ENCODE measurements at places on chromosomes 13 and 19. TPM values are rescaled to one million over a fixed set of nuclear protein-coding genes. Genes with fewer than 3 reads are reported as not detected.

DNA sequence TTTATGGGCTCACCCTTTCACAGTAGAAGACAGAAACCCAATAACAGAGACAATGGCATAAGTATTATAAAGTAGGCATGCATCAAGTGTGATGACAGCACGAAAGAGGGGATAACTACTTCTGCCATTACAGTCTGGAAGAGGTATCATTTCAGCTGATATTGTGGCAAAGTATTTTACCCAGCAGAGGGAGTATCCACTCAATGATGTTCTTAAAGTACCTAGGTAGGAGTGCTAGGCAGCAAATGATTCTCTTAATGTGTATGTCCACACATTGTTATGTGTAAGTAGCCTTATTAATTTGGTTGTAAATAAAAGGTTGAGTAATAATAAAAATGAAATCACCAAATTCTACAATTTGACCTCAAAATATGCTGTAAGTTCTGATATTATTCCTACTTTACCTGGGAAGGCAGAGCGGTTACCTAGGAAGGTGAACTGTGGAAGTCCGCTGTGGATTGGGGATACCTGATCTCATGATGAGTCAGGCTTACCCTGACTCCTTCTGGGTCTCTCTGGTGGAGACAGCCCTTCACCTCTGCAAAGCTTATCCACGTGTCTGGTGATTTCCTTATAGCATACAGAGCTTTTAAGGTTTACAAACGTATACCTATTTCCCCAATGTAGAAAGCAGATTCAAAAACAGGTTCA, 4.1 kb upstream of the UBAC2 start:
- no peak for DNase-seq

- DNase-seq = no peak
Observed at GRCh38 chr13:54980651-54981050, 1952.0 kb downstream of the OLFM4 start.

GRCh38 chr13:93769101-93769500, 542.5 kb downstream of the GPC6 start:
- no peak for DNase-seq

GRCh38 chr19:6333439-6333838, at the start of gene ACER1:
Gene ACER1, minus strand, starts transcription at chr19:6333612. Its CDS starts 61 bp downstream, at chr19:6333551.
- DNase-seq = no peak

DNA sequence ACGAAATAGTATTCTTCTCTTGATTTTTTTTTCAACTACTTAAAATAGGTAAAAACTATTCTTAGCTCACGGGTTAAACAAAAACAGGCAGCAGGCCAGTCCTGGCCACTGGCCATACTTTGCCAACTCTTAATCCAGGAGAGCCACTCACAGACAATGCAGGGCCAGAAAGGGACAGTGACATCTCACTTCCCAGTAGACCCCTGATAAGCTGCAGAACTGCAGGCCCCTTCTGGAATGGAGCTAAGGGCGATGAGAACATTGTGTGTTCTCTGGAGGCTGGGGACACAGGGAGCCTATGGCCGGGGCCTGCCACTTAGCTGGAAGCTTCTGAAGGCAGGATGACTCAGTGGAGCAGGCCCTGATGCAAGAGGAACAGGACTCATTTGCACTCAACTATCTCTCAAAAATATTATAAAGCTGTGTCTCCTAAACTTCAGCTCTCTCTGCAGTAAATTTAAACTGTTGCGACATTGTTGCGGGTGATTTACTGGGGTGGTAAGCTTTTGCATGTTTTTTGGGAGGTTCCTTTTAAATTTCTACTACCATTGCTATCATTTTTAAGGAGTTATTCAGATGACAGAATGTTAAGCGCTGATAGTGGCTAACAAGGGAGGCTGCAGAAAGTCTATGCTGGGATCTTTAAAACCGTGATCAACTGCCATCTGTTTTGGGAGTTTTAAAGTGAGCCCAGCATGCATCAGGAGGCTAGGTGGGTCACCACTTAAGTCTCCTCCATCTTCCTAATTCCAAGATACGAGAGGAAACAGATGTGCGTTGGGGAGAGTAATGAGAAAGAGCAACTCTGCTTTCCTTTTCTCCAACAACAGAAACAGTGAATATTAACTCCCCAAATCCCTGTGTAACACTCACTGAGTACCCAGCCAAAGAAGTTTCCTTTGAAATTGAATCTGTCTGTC, 33.2 kb upstream of the KATNAL1 start:
- DNase-seq = no peak

DNA sequence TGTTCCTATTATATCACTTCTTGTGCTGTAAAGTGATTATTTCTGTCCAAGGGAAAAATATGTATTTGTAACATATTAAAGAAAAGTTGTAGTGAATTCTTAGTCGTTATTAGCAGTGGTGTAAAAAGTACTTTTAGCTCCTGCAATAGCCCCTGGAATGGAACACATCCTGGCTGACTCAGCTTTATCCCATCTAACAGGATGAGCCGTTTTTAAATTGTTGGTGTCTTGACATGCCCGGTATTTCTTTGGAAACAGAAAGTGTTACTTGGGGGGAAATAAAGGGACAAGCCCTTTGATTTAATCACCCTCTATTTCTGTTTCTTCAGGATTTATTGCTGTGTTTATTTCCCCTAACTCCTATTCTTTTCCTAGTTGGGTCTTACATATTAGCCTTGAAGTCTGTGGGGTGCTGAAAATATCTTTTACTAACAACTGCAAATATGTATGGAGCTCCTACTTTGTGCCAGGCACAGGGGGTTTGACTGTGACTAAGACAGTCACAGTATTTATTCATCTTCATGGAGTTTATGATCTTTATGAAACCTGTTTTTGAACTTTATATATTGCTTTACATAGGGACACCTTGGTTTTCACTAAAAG, 17.9 kb downstream of the COG3 start:
- DNase-seq = no peak

DNA sequence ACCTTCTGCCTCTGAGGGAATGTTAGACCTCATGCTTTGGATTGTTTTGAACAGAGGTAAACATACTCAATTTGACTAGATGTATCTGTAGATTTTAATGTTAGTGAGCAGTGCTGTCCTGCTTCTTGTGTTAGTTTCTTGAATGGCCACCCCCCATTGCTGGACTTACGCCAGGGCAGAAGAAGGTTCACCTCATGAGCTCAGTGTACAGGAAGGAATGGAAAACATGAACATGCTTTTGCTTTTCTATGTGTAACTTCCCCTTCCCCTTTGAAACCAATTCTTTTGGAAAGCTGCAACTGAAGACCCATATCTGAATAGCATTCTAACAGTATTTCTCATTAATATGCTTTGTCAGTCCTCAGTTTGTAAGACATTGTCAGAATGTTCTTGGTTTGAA, 32.3 kb downstream of the WASF3 start:
- DNase-seq = no peak

DNA sequence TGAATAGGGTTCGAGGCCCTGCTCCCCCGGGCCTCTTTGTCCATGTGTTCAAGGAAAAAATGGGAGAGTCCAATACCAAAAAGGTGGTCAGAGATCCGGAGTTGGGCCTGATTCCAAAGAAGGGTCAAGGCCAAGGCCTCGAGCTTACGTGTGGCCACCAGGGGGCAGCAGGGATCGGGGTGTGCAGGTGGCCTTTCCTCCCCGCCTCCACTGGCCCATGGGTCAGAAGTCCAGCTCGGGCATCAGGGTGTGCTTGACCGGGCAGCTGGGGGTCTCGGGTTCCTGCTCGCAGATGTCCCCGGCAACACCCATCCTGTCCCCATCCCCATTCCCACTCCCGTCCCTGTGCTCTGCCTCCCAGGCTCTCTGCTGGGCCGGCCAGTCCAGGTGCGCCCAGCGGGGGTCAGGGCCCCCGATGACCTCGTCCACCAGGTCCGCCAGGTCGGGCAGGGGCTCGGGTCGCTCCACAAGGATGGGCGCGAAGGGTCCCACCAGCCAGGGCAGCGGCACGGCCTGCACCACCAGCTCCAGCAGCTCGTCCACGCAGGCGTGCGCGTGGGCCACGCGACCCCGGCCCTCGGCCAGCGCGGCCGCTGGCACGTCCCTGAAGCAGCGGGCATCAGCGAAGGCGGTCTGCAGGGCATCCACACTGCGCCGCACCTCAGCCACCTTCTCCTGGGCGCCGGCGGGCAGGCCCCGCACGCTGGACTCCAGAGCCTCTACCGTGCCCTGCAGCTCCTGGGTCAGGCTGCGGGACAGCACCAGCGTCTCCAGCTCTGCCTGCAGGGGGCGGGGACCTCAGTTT, 5.2 kb upstream of the PLIN4 start:
- DNase-seq = peak; percentile 37

- no peak for DNase-seq
Observed at GRCh38 chr19:45646345-45646698, 7.1 kb upstream of the EML2 start.

- no peak for DNase-seq
Observed at GRCh38 chr13:28012896-28013295, 24.4 kb upstream of the URAD start.

DNA sequence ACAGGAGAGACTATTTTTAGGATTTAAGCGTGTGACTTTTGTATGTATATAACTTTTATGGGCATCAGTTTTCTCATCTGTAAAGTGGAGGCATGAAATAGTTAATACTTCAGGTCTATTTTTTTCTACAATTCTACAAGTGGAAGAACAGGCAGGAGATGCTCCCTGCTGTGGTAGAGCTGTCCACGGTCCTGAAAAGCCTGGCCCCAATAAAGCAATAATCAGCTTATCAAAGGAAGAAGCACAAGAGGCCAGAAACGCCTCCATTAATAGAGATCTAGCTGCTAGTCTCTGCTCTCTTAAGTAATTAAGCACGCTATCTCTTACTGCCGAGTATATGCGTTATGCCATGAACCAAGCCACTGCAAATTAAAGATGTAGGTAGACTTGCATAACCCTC, 28.0 kb upstream of the WASF3 start:
- DNase-seq = peak; percentile 78

DNA sequence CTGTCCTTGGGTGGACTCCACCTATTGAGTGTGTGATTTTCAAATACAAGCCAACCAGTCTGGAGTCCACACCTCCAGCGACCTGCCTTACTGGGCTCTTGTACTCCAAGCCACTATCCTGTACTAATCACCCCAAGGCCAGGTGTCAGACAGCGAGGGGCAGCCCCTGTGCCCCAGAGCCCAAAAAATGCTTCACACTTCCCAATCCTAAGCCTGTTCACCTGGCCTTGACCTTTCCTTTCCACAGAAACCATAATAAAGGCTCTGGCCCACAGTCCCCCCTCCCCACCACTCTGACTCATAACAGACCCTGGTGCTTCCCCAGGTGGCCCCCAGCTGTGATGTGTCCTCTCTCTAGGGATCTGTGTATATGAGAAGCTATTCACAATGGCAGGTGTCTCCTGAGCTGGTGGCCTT, 3.9 kb downstream of the CD209 start:
- DNase-seq = no peak

DNA sequence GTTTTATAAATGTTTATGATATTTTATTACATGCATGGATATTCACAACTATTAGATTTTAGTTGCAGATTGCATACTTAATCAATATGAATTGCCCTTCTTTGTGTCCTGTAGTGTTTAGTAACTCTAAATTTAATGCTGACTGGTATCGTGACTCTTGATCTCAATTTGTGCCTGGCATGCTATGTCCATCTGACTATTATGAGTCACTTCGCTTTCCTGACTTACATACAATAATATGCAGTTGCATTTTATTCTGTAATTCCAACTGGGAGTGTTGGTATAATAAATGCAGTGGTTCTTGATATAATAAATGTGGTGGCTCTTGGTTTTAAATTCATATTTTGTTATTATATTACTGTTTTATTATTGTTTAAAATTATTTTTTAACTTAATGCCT, 277.5 kb downstream of the LIG4 start:
- DNase-seq = no peak

GRCh38 chr19:47063874-47064273, 15.4 kb upstream of the TMEM160 start:
- DNase-seq = no peak

GRCh38 chr13:105758918-105759860, 776.3 kb downstream of the EFNB2 start:
- DNase-seq = no peak

- DNase-seq = no peak
Observed at GRCh38 chr19:1101337-1101698, 2.5 kb upstream of the GPX4 start.

DNA sequence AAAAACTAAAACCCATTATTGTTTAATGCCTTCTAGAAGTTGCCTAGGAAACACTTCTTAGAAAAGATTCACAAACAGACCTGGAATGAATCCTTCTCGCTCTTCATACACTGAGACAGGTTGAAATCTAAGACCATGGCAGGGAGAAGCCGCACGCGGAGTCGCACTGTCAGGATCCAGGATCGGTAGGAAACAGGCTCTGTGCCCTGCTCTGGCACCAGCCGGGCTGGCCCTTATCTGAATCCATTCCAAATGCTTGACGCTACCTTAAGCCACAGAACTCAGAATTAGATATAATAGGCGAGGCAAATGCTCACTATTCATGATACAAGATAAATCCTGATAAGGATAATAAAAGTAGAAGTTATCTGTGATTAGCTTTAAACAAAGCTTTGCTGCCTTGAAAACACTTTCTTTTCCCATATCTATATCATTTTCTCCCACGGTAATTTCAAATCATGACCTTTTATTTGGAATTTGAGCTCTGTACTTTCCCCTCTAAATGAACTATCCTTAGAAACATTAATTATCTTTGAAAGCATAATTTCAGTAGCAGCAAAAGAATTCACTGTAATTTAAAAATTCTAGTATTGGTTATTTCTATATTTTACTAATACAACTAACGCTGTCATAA, 385.6 kb downstream of the IRS2 start:
- peak; percentile 8 for DNase-seq

DNA sequence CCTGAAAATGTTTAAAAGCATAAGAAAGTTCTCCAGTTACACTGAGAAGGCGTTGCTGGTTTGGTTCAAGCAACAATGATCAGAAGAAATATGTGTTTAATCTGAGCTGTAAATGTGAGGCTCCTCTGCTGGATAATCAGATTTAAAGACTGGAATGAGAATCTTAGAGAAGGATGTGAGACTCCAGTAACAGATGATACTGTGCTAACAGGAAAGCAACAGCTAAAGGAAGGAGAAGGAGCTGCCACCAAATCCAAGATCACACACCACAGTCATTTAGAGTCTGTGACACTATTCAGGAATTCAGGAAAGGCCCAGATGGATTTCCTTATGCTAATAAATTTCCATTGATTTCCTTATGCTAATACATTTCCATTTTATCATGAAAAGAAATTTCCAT, 16.9 kb downstream of the DCLK1 start:
- DNase-seq = no peak

DNA sequence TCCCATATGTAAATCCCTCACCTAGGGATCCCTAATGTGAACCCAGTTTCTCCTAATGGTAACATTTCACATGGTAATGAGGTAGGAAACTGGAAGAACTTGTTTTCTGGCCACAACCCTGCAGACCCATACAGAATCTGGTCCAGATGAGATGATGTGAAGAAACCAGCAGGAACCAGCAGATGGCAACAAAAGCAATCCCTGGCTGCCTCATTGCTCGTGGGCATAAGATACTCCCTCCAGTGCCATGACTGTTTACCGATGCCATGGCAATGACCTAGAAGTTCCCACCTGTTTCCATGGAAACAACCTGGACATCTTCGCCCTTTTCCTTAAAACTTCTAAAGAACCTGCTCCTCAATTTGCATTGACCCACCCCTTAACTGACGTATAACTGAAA, 1.4 kb upstream of the CD209 start:
- no peak for DNase-seq

- no peak for DNase-seq
Observed at GRCh38 chr19:1854039-1854541, 5.8 kb upstream of the REXO1 start.

LGALS14 gene
- not detected for total RNA-seq

CGB5 gene
- total RNA-seq = not detected

CERS4 gene
- total RNA-seq = 76.0 TPM

TNFSF13B gene
- 0.45 TPM for total RNA-seq

PAF1 gene
- total RNA-seq = 15.6 TPM

CEACAM20 gene
- not detected for total RNA-seq

PSG1 gene
- total RNA-seq = not detected

LILRA6 gene
- not detected for total RNA-seq

SLC8A2 gene
- 14.5 TPM for total RNA-seq

Measured in neural progenitor cell (in vitro differentiated cells).